Germinal center (tissue), 1 donor: ENCODE measurements at places on chromosomes 4 and X.

DNA sequence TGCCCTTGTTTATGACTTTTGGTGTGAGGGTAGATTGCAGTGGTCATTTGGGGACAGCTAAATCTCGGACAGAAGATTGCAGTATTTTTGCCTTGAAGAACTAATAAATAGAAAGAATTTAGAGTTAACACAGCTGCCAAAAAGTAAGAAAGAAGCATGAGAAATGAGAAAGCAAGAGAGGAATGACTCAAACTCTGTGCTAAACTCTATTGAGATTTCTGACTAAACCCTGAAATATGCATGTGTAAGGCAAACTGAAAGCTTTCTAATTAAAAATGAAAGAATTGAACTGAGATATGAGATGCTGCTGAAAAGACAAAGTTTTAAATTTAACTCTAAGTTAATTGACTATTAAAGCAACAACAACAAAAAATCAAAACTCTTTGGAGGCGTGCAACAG is 791.3 kb downstream of the RAB28 start:
- DNase-seq = no peak

GRCh38 chr4:169815606-169816005 is 57.9 kb upstream of the HPF1 start:
- no peak for DNase-seq

- DNase-seq = no peak
Measured at GRCh38 chr4:961351-962230, 11.8 kb downstream of the DGKQ start.

- DNase-seq = no peak
Measured at GRCh38 chr4:85522836-85523235, 47.9 kb downstream of the ARHGAP24 start.

- DNase-seq = no peak
Measured at GRCh38 chrX:111376897-111377578, 35.0 kb downstream of the DCX start.

- no peak for DNase-seq
Measured at GRCh38 chrX:50470103-50471031, at the start of gene DGKK. Gene DGKK (minus strand): TSS chrX:50470825. CDS start chrX:50470678, 147 bp downstream.

DNA sequence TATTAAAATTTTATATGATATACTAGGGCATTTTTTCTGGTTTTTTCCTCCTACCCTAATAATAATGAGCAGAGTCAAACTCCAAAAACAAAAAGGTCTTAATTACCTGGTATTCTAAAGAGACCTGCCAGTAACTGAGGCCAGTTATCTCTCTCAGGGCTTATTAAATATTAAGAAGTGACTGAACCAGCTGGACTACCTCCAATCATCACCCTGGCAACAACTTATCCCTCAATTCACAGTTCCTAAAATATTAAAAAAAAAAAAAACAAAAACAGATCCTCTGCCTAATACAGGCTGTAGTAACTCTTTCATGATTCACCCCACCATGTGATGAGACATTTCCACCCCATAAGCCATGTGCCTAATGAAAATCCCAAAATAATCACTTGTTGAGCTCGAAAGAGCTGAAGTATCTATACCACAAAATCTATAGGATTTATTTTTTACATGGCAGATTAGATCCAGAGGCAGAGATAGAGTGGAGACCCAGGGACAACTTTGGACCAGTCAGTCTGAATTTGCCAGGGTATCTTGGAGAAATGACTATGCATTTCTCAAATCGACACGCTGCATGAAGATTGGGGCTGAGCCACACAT is 698.0 kb downstream of the FAT4 start:
- DNase-seq = no peak

DNA sequence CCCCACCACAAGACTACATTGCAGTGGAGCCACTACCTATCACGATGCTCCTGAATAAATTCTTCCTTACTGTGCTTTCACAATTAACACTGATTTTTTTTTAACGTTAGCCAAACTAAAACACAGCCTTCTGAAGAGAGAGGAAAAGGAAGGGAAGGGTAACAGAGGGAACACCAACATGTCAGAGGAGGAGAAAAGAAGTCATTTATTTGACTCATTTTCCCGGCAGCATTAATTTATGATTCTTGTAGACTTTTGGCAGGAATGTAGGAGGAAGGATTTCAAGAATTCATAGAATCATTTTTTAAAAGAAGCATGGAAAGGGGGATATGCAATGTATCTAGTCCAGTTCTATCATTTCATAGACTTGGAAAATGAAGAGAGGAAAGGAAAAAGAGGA is 74.3 kb upstream of the IQCM start:
- DNase-seq = no peak

- no peak for DNase-seq
Measured at GRCh38 chr4:11179796-11180195, 248.9 kb downstream of the HS3ST1 start.

- DNase-seq = no peak
Measured at GRCh38 chr4:23369331-23369730, 520.5 kb downstream of the PPARGC1A start.

DNA sequence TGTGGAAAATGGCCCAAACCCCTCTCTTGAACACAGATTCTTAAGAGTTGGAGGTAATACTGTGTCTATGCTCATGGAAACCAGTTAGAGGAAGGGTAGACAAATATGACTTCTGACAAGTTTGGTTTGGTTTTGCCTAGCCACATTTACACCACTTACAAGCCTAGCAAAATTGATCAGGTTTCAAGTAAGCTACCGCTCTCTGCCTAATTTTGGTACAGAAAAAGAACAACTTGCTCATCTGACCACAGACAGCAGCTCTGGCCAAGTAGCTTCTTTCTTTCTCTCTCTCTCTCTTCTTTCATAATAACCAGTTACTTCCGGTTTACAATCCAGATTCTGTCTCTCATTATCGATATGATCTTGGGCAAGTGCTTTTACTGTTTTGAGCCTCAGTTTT is 260.0 kb downstream of the GLUD2 start:
- DNase-seq = no peak

DNA sequence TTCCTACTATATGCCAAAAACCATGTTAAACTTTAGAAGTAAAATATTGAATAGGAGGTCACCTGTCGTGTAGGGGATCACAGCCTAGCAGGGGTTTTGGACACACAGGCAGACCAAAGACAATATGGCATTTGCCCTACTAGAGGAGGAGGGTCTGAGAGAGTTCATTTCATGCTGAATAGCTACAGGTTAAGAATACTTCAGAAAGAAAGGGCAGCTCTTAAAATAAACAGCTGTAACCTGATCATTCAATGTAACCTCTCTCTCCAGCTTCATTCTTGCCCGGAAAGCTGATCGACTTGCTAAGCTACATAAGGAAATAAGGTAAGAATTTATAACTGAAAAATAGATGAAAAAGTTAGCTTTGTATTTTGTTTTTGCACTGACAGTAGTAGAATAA is 79.9 kb downstream of the MAOA start:
- no peak for DNase-seq

DNA sequence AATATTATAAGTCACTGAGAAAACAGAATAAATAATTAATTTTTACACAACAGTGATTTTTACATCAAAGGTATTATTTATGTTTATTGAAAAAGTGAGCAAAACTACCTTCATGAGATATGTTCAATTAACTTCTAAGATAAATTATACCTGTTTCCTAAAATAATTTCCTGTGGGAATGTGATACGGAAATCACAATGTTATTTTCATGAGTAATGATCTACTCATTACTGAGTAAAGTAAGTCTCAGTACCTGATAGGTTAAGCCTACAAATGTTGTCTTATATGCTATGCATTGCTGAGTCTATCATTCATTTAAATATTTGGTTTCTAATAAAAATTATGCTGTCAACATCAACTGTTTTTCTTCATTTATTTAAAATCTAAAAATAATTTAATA is 324.0 kb downstream of the STPG2 start:
- DNase-seq = no peak

DNA sequence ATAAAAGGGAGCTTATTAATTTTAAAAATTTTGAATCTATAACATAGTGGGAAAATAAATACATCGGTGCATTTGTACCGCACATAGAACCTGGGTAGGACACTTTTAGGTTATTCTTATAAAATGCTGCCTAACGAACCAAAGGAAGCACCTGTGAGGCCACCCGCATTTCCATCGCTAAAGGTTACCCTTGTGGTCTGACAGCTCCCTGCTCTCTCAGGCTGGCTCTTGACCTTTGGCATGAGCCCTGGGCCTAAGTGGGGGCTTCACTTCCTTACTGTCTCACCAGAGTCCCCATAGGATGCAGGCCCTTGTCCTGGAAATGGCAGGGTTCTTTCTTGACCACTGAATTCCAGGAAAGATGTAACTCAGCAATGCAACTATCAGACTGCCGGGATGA is 46.0 kb downstream of the HADH start:
- peak; percentile 18 for DNase-seq
